ENCODE measurements at places on chromosomes 4 and X.

- DNase-seq, result no peak
These were observed 79.9 kb downstream of the TRPC5OS start for GRCh38 chrX:111955901-111956300.

- no peak for DNase-seq
These were observed 69.2 kb downstream of the PLS3 start for GRCh38 chrX:115630204-115630603.

- no peak for DNase-seq
These were observed 1.6 kb downstream of the STK32B start for GRCh38 chr4:5052726-5053425.

GRCh38 chr4:3044870-3045819 lies 29.2 kb downstream of the HTT-AS start:
- peak; percentile 55 for DNase-seq

GRCh38 chr4:92305148-92305877 lies 1.5 kb downstream of the GRID2 start:
- no peak for DNase-seq

DNA sequence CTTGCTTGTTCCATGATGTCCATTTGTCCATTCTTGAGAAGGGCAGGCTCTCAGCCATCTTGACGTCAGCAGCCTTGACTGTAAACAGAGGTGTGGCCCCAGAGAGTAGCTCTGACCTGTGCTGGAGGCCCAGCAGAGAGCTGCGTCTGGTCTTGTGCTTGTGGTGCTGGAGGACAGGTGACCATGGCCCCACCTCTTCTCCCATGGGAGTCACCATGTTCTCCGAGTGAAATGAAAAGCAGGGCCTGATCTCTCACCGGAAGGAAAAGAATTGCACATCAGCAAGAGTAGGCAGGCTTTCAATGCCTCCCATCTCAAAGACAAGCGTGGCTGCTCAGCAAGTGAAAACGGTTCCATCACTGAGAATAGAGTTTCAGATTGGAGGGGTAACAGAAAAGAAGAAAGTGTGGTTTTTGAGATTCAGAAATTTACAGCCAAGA lies 11.5 kb downstream of the PARM1 start:
- DNase-seq, result no peak

GRCh38 chrX:150934453-150934852 lies 36.0 kb upstream of the CD99L2 start:
- no peak for DNase-seq

- no peak for DNase-seq
These were observed 150.2 kb downstream of the DCHS2 start for GRCh38 chr4:154341448-154341847.

GRCh38 chr4:41307638-41308037 lies 50.9 kb downstream of the UCHL1 start:
- no peak for DNase-seq

- DNase-seq, result no peak
These were observed 19.9 kb downstream of the MAN2B2 start for GRCh38 chr4:6594826-6595355.
